ENCODE measurements at places on chromosomes 7 and 10.

DNA sequence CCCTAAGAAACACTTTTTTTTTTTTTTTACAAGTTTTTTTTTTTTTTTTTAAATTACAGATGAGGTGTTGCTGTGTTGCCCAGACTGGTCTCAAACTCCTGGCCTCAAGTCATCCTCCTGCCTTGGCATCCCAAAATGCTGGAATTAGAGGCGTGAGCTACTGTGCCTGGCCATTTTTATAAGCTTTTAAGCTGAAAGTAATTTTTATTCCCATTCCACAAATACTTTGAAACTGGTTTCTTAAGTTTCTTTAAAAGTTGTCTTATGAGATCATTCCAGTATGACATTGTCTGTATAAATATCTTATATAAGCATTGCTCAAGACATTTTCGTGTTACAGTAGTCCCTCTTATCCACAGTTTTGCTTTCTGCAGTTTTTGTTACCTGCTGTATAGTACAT is 61.4 kb upstream of the CYP26C1 start:
- no peak for DNase-seq

GRCh38 chr7:141700848-141701371 is 1.1 kb downstream of the DENND11 start:
- no peak for DNase-seq

DNA sequence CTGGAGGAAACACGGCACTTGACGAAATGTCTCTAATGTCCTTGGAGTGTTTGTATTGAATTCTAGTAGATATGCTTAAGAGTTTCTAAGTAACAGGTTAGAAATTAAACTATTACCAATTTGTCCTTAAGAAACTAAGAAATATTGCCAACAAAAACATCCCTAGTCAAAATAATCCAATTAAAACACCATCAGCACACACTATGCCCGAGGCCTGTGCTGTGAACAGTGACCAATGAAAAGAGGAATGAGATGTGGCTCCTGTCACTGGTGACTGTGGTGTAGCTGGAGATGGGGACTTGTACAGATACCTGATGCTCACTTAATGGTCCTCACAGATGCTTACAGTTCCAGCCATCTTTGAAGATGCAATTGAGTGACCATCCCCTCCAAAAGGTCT is 651.1 kb downstream of the SORCS3 start:
- no peak for DNase-seq

- DNase-seq = no peak
Measured at GRCh38 chr10:87761153-87761552, 56.9 kb downstream of the ATAD1 start.

GRCh38 chr10:68796605-68797004 is 30.7 kb upstream of the STOX1 start:
- no peak for DNase-seq

- DNase-seq = no peak
Measured at GRCh38 chr10:74743401-74743800, 83.0 kb upstream of the KAT6B start.

GRCh38 chr7:74056096-74056915 is 27.3 kb upstream of the LIMK1 start:
- DNase-seq = no peak

- DNase-seq = no peak
Measured at GRCh38 chr7:2723138-2723850, 35.3 kb downstream of the AMZ1 start.

DNA sequence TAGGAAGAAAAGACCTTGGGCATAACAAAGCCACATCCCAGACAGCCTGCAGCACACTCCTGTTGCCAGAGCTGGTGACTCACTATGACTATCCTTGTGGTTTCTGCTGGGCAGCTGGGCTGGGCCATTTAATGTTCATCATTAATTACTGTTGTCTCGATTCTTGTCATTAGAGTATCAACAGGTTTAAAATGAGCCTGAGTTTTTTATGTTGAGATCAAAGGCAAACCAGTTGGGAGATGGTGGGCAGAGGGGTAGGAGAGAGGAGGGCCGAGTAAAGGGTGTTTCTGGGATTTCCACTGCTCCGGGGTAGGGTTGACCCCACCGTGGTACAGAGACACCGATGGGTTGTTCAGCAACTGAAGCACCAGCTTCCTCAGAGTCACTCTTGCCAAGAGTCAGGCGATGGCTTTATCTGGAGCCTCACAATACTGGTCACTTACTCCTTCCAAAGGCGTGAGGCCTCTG is 128.7 kb upstream of the LYZL1 start:
- DNase-seq = no peak

GRCh38 chr7:29189743-29190201 is 4.8 kb upstream of the CHN2 start:
- DNase-seq = no peak

- no peak for DNase-seq
Measured at GRCh38 chr10:11838298-11838852, 15.2 kb downstream of the PROSER2 start.

GRCh38 chr7:121404348-121404747 is 8.2 kb upstream of the FAM3C start:
- no peak for DNase-seq

GRCh38 chr7:32479574-32480200 is 10.5 kb downstream of the LSM5 start:
- no peak for DNase-seq

DNA sequence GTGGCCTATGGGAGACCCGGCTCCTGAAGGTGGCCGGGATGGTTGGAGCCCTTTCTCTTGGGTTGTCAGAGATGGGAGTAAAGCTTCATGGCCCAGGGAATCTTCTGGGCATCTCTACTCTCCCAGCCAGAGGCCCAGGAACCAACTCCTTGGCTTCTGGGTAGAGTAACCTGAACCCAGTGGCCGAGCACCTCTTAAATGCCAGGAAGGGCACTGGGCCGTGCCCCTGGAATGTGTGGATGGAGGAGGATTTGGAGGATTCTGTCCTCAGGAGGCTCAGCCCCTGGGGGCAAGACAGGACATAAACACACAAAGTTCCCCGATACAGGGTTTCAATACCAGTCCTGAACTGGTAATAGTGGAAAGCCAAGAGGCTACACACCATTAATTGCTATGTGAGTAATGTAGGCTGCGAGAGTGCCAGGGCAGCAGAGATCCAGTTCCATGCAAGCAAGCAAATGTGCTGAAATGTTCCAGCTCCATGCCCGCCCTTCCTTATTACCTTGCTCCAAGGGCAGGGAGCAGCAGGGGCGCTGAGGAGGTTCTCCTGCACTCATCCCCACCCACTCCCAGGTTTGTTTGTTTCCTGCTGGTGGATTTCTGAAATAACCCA is 1.2 kb downstream of the PALD1 start:
- no peak for DNase-seq

DNA sequence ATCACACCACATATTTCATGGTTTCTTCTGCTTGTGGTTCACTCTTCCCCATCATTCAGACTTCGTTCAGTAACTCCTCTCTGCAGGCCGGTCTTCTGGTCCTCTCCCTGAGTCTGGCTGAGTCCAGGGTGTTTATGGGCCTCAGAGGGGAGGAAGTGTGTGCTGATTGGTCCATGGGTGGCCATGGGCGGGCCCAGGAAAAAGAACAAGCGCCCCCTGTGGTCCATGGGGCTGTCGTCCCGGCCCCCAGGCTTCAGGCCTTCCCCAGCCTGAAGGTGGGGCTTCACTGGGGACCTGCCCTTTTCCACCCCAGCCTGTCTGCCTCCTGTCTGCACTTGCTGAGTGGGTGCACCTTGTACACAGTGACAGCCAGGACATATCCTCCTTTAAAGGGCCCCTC is 123.7 kb downstream of the VIPR2 start:
- DNase-seq = no peak

GRCh38 chr10:5887029-5887428 is 2.7 kb downstream of the ANKRD16 start:
- no peak for DNase-seq

- DNase-seq = no peak
Measured at GRCh38 chr10:91226093-91226492, 5.6 kb downstream of the PCGF5 start.

DNA sequence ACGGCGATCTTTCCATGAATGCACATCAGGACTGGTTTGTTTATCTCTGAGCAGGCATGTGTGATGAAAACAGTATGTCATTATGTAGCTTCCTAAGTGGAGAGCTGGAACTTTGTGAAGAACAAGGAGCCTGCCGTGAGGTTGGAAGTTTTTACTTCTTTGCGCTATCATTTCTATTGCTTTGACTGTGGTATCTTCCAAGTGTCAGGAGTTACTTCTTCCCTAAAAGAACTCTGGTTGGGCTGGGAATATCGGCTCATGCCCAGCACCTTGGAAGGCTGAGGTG is 167.4 kb upstream of the AHR start:
- DNase-seq = no peak

DNA sequence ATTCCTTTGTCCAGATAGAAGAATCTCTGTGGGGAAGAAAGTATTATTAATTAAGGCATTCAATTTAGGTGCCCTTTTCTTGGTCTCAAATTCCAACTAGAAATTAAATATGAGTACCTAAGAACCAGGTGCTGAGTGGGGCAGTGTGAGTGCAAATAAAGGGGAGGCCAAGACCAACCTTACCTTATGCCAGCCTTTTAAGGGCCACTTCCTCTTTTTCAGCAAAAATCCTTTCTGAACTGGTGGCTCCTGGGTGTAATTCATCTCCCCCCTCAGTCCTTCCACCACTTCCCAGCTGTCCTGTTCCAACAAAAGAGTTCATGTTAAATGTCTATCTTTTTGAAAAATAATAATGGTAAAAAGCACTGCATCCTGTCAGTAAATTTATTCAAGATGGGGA is 108.2 kb downstream of the OSBPL3 start:
- DNase-seq = no peak

DNA sequence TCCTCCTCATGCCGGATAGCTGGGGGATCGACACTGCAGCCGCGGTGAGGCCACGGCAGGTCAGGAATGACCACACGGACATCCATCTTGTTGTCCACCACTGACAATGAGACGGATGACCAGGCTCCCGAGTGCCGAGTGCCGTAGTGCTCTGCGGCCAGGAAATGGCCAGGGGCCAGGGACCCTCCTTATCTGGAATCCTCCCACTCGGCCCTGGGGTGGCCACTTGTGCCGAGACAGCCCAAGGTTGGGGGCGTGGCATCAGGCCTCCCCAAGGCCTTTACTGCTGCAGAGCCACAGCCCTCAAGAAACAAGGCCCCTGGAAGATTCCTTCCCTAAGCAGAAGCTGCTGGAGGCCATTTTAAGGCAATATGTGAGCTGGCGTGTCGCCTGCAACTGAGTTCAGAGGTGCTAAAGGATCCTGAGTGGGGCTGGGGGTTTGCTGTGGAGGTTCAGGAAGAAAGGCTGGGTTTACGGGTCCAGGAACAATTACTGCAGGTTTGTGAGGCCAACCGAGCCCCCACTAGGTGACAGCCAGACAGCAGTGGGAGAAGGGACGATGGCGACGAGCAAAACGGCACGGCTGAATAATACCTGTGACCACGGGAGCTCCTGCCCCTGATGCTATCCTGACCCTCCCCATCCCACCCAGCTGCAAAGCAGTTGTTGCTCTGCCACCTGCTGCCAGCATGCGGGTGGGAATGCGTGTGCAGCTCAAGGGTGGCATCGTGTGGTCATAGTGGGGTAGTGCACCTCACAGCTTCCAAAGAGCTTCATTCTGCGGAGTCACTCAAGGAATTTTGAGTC is 31.6 kb upstream of the LEP start:
- no peak for DNase-seq

DNA sequence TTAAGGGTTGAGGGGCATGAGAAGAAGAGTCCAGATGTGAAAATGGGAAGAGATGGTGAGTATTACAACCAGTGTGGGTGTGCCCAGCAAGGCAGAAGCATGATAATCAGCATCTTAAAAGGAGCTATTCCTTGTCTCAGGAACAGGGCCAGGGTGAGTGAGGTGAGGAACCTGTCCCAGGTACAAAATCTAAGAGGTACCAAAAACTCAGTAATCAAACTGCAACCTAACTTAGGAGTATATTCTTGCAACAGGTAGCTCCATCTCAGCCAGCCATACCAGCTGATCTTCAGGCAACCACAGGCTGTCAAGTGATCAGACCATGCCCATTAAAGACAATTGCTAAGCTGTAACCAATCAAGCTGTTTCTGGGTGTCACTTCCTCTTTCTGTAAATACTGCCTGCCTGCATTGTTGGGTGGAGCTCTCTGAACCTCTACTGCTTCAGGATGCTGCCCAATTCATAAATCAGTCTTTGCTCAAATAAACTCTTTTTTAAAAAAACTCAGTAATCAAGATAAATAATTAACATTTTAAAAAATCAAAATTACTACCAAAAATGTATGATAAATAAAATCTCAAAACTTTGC is 7.4 kb downstream of the KEL start:
- DNase-seq = no peak

DNA sequence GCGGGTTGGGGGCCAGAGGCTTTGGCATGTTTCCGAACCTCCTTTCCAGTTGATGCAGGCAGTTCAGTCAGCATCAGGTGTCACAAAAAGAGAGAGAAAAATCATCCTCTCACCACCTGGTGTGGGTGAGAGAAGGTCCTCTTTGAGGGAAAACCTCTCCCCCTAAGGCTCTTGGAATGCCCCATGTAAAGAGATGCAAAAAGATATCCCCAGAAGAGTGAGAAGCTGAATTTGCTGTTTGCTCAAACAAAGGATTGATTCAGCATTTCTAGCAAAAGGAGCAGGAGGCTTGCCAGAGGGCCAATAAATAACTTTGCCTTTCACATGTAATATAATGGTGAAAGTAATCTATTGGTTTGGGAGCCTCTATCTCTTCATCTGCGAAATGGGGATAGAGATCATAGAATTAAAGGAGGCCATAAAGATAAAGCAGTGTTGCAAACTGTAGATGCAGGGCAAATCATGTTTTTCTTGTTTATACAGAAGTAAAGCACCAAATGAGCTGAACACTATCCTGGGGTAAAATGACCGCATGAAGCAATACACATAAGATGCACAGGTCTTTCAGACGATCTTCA is 425.9 kb downstream of the LRMDA start:
- DNase-seq = no peak

DNA sequence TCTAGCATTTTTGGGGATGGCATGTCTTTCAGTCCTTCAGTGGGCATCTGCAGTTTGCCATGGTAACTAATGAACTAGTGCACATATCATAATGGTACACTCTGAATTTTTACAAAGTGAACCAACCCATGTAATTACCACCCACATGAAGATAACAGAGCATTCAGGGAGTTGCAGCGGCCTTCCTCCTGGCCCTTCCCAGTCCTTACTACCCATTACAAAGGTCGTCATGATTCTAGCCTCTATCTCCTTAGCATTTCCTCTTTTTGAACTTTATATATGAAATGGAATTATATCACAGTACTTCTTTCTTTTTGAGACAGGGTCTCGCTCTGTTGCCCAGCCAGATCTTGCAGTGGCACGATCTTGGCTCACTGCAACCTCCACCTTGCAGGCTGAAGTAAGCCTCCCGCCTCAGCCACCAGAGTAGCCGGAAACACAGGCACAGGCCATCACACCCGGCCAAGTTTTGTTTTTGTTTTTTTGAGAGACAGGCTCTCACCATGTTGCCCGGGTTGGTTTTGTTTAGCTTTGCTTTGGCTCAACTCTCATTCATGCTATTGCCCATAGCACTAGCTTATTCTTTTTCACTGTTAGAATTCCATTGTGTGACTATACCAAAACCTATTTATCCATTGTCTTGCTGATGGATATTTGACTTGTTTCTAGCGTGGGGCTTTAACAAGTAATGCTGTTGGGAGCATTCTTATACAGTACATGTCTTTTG is 79.2 kb downstream of the APBB1IP start:
- no peak for DNase-seq

Data from esophagus squamous epithelium (tissue), 5 donors.